ENCODE measurements at places on chromosomes 11 and 22.
A peak's percentile ranks its signal among the peaks of the same experiment; 100 is the strongest.

DNA sequence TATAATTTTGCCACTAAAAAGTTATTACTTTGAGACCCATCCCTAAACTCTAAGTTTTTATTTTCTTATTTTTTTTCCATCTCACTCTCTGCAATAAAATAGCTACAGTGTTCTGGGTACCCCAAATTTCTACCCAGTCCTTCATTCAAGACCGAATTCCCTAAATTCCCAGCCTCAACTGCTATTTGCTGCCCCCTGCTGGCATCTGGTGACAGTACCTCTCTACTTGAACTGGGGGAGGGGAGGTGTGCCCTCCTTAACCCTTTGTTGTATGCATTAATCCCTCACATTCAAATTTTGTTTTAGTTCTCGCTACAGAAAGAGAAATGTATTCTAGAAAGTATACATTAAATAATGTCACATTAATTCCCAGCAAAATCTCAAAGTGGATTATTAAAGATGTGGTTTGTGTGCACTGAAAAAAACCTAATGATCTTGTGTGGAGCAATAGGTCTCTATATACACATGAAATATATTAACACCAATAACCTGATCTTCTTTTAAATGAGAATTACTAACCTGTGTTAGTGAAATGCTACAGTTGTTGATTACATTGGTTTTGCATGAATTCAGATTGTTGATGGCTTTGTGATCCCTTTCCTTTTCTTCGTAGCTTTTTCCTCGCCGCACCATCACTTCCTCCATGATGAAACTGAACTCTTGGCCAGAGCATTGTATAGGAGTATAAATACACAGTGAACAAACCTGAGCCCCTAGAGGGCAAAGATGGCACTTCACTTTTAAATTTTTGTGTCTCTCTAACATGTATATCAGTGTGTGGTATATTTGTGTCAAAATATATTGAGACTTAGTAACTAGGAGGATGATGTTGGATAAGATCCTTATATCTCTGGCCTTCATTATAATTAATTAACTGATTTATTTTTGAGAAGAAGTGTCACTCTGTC, 590.0 kb downstream of the METTL15 start:
- no peak for DNase-seq

DNA sequence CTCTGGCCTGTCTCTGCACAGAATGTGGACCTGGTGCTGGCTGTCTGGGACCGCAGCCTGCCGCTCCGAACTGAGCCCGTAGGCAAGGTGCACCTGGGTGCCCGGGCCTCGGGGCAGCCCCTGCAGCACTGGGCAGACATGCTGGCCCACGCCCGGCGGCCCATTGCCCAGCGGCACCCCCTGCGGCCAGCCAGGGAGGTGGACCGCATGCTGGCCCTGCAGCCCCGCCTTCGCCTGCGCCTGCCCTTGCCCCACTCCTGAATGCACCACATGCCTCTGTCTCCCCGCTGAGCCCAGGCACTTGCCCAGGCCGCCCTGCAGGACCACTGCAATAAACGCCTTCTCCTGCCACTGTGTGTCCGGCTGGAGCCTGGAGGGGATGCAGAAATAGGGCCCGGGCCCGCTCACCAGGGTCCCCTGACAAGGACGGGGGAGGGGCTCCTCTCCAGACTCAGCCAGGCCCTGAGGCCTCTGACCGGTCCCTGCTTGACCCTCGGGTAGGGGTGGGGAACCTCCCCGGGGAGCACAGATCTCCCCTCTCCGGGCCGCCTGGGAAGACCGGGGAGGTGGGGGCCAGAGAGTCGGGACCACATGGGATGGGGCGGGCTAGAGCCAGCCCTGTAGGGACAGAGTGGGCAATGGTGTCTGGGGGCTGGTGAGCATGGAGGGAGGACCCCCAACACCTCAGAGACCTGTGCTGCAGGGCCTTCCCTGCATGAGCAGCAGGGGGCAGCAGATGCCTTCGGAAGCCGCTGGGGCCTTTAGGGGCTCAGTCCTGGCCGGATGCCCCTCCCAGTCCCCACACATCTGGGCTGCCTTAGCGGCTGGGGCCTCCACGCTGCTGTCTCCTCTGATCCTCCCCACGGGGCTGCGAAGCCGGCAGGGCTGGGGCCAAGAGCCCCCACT, 1.4 kb upstream of the TNNI2 start:
- peak; percentile 91 for DNase-seq

DNA sequence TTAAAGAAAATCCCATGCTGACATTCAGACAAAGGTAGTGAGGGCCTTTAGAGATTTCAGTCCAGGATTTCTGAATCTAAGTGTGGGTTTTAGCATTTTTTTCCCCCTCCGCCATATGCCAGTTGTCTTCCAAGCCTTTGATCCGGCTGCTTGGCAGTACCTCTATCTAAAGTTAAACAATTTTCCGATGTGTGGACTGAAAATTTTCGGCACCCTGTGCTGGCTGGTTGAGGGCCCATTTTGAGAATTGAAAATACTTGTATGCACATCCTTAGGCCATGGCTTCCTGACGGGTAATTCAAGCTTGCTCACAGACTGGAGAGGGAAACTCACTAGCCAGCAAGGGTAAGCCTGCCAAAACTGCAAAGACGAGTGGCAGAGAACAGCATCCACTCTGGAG, 131.9 kb upstream of the NARS2 start:
- DNase-seq, result no peak

GRCh38 chr11:2750101-2750681, 50.4 kb upstream of the KCNQ1OT1 start:
- DNase-seq, result no peak

GRCh38 chr11:28017816-28018215, 90.1 kb downstream of the KIF18A start:
- no peak for DNase-seq

DNA sequence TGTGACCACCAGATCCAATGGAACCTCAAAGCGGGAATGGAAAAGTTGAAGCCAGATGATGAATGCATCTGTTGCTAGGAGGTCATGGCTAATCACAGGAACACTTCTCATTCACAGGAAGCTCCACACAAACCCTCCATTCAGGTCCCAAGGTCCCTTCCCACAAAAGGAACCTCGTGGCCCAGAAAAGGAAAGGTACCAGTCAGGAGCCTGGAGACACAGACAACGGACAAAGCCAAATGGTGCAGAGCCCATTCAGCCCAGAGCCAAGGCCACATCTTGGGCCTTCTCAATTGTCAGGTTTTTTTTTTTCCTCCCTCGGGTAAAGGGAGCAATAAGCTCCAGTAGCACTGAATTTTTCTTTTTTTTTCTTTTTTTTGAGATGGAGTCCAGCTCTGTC, 87.0 kb downstream of the FAM168A start:
- no peak for DNase-seq

DNA sequence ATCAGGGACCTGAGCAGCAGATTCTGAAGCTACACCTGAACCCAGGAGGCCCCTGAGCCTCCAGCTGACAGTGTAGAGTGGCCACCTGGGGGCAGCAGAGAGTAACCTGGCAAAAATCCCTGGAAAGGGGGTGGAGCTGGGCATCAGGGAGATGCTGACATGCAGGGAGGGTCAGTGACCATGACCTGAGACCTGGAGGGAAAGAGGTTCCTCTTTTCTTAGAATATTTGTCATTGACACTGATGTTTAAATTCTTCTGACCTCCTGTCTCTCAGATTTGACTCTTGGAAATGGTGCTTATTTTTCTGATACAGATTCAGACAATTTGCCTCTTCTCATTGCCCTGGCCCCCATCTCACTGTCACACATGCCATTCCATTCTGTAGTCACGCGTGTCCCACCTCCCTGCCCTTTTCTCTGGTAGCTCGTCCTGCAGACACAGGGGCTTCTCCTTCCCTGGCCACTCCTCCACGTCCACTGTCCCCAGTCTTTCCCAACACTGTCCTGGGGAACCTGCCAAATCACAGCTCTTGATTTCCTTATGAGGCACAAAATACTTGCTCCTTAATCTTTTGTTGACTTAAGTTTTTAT, 117.2 kb upstream of the IGLL5 start:
- peak; percentile 10 for DNase-seq

GRCh38 chr11:13761250-13761649, 92.8 kb downstream of the FAR1 start:
- no peak for DNase-seq

DNA sequence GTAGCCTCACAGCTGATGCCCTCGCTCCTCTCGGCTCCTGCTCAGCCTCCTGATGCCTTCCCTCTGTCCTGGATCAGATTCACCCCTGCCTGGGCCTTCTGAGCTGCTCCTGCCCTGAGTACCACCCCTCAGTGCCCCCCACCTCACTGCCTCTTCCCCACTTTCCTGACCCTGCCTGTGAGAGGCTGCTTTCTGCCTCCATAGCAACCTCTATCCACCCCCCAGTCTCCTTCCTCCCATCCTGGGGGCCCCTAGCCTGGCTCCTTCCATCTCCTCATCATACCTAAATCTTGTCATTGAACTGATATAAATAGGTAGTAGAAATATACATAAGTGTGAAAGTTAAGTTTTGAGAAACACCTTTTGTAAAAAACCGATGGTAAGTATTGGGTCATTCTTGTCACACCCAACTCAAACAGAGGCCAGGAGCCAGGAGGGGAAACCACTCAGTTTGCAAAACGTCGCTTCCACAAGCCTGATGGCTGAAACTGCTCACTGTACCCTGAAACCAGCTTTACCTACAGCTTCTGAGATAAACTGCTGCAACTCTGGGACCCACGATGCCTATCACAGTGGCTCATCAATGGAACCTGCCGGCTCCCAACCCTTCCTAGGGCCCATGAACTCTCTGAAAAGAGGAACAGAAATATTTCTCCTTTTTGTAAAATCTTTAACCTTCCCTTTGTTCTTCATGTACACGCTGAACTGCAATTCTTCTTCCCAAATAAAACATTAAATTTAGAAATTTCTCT, 4.8 kb upstream of the APOBEC3H start:
- no peak for DNase-seq

GRCh38 chr22:23217171-23218052, 37.1 kb downstream of the BCR start:
- DNase-seq, result no peak

DNA sequence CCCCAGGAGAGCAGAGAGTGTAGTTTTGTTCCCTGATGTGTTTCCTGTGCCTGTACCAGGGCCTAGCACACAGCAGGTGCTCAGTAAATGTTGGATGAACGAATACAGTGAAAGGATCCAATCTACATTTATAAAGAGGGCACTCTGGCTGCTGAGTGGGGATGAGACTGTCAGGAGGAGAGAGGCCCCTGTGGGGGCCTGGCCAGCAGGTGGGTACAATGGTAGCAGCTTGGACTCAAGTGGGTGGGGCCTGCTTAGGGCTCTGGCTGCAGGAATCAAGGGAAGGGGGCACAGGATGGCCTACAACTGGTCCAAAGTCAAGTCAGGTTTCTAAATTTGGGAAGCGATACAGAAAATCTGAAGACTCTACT, 156.6 kb upstream of the GRK3 start:
- no peak for DNase-seq

- DNase-seq, result no peak
Observed at GRCh38 chr22:49052023-49052538, 775.6 kb downstream of the BRD1 start.

DNA sequence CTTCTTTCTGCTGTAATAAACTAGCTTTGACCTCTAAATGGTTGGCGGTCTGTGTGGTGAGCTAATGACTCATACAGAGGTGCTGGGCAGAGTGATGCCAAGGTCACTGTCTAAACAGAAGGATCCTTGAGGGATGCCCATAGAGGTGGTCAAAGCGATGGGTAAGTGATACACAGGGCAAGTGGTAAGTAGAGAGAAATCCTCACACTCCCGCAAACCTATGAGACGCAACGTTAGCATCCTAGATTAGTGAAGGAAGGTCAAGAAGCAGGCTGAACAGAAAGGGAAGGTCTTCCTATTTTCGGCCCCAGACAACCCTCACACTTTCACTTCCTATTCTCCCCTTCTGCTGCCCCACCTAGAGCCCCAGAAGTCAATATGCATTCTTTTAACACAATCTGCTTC, 65.6 kb upstream of the SESN3 start:
- no peak for DNase-seq

GRCh38 chr11:121547574-121547973, 94.8 kb upstream of the SORL1-AS1 start:
- DNase-seq, result no peak

GRCh38 chr11:126655807-126656128, 300.3 kb downstream of the ST3GAL4 start:
- DNase-seq, result no peak

GRCh38 chr11:70067036-70067435, 11.1 kb upstream of the ANO1 start:
- no peak for DNase-seq

- no peak for DNase-seq
Observed at GRCh38 chr11:16825968-16826367, 87.5 kb downstream of the C11orf58 start.

DNA sequence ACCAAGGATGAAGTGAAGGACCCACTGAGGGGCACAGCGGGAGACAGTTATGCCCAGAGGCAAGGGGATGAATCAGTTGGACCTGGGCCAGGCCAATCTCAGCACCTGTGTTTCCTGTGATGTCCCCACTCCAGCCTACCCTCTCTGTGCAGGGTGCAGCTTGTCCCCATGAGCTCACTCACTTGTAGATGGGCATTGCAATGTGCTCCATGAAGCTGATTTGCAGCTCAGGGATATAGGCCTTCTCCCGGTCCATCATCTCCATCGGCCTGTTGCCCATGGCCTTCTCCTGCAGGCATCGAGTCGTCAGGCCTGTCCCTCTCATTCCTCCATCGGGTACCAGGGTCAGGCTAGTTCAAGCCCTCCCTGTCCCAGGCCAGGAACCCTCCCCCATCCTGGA, 96.2 kb downstream of the PDE2A start:
- DNase-seq, result no peak

DNA sequence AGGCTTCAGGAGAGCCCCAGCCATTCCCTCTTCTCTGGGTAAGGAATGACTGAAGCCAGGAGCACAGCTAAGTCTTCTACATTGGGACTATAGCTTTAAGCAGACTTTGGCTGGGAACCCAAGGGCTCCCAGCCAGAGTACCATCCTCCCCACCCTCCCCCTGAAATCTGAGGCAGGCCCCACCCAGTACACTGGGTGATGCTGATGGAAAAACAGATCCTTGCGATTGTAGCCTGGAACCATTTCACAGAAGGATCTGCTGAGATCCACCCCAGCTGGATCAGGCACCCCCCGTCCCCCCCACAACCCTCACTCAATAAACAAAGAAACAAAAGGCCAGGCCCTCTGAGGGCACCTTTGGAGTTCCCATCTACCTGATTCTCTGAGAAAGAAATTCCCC, 39.8 kb downstream of the IL18BP start:
- DNase-seq, result no peak

- no peak for DNase-seq
Observed at GRCh38 chr22:33635766-33636165, 284.5 kb downstream of the LARGE1 start.

Data from H54 (cell line).